Mesenteric fat pad (tissue), 1 donor: ENCODE measurements at places on chromosomes 4 and X. TPM values are rescaled to one million over a fixed set of nuclear protein-coding genes. Genes with fewer than 3 reads are reported as not detected.

The VCX gene
- total RNA-seq, result not detected

The PNMA5 gene
- total RNA-seq, result not detected

The SOX3 gene
- total RNA-seq, result not detected

The CXCR3 gene
- 0.22 TPM for total RNA-seq

The FHIP1A gene
- 0.10 TPM for total RNA-seq

The STATH gene
- not detected for total RNA-seq

The HTN3 gene
- total RNA-seq, result not detected

The VAMP7 gene
- 35.7 TPM for total RNA-seq

The COX7B2 gene
- total RNA-seq, result not detected

GRCh38 chrX:54980334-54980733 is 13.7 kb downstream of the PFKFB1 start:
- DNase-seq, result no peak

GRCh38 chr4:62490635-62491034 is 1290.5 kb downstream of the ADGRL3 start:
- no peak for DNase-seq

- no peak for DNase-seq
Measured at GRCh38 chr4:153074936-153075630, 129.2 kb upstream of the TRIM2 start.

DNA sequence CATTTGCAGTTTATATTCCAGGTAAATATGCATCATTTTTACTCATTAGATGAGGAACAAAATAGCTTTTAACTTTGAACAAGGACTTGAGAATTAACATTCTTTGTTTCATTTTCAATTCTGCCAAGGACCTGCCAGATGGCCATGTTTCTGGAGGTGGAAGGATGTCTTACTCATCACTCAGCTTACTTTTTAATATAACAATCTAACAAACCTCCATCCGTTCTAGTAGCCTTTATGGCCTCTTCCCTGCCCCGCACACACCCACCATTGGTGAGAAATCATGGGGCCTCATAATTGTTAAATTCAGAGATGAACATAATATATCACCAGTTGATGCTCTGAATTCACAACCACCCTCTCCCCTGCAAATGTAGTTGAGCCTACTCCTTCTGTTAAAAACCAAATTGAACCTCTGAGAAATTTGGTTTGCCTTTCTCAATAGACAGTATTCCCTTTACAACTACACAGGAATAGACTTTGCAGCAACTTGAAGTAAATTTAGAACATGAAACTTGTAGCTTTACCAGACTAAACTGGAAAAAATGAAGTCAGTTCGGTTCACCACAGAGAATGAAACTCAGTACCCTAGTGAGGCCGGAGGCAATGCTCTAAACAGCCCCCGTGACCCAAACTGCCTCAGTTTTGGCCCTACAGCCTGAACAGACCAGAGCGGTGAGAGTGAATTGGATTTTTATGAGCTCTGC is 50.1 kb upstream of the ACSL4 start:
- no peak for DNase-seq

- DNase-seq, result no peak
Measured at GRCh38 chr4:91746551-91746950, 557.2 kb upstream of the GRID2 start.

DNA sequence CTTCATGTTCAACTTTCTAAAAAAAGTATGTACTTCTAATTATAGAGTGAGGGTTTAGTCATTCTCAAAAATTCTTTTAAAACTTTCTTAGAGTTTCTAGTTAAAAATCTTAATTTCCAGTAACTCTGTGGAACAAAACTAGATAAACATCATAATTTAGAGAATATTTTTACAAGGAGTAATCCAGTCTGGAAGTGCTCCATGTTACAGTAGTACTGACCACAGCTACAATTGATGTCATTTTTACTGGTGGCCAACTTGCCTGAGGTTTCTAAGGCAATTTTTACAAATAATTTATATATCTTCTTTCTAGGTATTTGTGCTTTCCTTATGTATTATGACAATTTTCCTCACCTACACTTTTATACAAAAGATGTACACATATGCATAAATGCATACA is 490.4 kb downstream of the CENPC start:
- DNase-seq, result no peak

DNA sequence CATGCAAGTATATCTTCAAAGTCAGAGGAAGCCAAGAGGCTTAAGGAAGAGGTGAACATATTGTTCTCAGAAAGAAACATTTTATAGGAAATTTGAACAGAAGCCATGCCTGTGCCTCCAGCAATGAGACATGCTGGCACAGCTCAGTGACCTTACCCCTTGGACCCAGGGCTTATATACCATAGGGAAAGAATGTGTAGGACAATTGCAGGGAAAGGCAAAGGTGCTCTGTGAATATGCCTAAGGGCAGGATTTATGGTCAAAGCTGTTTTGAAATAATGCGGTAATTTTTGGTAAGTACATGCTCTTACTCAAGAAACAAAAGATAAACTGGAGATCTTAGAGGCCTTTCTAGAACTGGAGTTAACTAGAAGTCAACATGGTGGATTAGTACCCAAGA is 568.8 kb downstream of the GRID2 start:
- no peak for DNase-seq

DNA sequence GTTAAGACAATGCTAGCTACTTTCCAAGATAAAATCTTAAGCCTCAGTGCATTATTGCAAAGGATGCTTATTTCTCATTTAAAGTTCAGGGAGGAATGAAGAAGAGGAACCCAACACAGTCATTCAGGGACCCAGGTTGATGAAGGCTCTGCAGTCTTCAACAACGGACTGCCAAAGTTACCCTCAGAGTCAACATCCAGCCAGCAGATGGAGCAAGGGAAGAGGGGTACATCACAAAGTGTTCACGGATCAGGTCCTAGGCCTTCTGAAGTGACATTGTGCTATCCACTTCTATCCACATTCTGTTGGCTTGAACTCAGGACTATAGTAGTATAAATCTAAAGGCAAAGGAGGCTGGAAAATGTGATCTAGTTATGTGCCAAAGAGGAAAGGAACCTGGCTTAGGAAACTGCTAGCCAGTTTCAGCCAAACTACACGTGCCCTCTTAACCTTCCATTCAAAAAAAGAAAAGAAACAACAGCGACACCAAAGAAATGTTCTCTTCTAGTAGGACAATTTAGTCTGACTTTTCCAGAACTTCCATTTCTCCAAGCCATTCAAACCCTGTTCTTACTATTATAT is 28.8 kb downstream of the NKX6-1 start:
- DNase-seq, result no peak

DNA sequence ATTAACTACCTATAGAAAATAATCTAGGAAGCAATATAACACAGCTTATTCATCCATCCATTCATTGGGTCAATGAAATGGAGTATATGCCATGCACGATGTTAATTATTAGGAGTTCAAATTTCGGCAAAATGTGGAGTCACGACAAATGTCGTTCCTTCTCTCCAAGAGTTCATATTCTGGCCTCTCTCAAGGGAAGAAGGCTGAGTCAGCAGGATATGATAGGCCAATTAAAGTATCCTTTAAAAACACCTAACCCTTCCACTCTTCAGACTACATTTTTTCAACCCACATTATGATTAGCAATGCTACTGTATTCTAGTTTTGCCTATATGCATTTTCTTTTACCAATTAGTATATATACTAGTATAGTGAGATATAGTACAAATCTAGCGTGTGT is 163.1 kb downstream of the LARP7 start:
- DNase-seq, result no peak

- DNase-seq, result no peak
Measured at GRCh38 chr4:1822568-1823544, 29.8 kb downstream of the FGFR3 start.

- no peak for DNase-seq
Measured at GRCh38 chr4:153014460-153014859, 78.3 kb downstream of the FHDC1 start.

GRCh38 chrX:57821703-57822387 is 88.4 kb downstream of the ZXDA start:
- DNase-seq, result no peak

- DNase-seq, result no peak
Measured at GRCh38 chr4:183096276-183096965, 2.6 kb upstream of the WWC2 start.

GRCh38 chr4:122978109-122978508 is 55.7 kb upstream of the NUDT6 start:
- DNase-seq, result no peak

DNA sequence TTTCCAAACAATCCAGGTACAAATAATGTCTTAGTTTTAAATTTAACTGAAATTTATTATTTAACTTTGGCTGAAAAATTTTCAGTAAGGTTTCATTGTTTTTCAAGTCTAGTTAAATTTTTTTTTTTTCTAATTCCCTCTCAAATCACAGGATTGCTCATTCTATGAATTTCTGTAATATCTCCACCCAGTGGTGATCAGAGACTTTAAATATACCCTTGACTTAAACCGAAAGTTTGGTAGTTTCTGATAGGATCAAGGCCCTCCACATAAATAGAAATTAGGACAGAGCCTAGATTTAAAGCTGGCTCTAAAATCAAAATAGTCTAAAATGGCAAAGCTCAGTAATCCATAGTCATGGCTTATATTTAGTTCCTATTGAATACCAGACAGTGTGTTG is 175.4 kb downstream of the TBCK start:
- no peak for DNase-seq

DNA sequence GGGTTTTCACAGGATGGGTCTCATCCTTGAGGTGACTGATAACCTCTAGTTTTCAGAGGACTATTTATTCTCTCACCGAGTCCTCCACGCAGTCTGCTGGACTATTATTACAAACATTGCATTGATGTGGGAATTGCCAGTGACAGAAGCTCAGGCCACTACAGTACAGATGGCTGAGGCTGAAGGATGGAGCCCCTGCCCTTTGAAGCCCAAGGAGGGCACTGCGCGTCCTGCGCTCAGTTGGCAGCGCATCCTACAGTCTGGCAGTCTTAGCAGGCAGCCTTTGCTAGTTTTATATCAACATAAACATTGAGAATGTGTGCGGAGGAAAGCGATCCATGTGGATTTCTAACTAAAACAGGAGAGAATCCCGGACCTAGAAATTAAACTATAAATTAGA is 1.5 kb upstream of the RELL1 start:
- DNase-seq, result no peak

GRCh38 chrX:153702336-153703035 is 14.8 kb downstream of the SLC6A8 start:
- DNase-seq, result no peak

DNA sequence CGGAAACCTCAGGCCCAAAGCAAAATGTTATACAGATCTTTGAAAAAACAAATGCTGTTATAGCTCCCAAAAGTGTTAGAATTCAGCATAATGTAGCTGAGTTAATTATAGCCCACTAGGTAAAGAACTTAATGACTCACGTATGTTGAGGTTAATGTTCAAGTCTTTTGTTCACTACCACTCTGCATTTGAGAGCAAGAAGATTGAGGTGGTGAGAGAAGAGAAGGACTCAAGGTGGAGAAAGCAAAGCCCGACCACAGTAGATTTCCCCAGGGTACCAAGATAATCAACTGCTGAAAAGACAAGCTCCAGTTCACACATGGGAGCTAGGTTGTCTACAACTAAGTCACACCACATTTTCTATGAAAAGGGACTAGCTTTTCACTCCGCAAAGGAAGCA is 480.2 kb downstream of the DTHD1 start:
- DNase-seq, result no peak

DNA sequence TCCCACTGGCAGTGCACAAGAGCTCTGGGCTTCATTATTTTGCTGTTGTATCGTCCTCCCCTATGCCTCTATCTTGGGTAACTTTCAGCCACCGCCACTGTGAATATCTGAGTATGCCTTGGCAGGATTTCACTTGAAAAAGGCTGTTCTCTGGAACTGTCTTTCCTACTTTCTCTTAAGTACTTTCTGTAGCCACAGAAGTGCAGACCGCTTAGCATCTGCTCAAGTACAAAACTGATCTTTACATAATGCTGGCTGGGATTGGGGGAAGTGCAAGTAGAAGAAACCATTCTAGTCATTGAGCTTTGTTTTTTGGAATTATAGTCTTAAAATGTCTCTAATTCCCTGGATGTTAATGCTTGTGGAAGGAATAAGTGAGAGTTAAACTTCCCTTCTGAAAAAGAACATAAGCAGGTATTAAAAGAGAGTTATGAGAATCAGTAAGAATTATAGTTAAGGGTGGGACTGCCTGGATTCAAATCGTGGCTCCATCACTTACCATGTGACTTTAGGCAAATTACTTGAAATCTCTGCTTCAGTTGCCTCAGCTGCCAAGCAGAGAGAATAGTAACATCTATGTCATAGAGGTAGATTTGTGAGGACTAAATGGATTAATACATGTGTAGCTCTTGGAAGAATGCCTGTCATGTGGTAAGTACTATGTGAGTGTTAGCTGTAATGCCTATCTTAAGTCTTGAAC is 77.5 kb downstream of the MID1IP1 start:
- no peak for DNase-seq

DNA sequence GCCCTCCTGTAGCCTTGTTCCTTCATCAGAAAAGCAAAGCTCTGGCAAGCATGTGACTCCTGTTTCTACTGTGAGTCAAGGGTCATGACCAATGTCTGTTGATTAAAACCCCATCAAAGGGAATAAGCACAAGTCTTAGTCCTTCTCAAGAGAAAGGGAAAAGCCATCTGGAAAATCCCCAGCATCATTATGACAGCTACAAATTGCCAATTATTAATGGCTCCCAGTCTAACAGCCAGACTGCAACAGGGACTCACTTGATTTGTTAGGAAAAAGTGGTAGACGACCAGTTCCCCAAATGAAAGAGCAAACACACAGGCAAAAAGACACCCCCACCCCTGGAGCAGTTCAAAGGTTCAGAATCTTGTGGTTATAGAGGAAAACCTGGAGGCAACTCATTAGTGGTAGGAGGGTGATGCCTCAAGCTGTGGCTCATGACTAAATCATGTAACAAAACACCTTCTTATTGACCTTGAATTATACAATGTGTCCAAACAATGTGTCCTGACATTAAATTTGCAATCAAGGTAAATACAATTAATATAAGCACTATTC is 315.7 kb downstream of the HNRNPD start:
- DNase-seq, result no peak

- no peak for DNase-seq
Measured at GRCh38 chr4:163172647-163173046, 6.0 kb upstream of the NAF1 start.

GRCh38 chr4:35730414-35730813 is 513.9 kb downstream of the ARAP2 start:
- no peak for DNase-seq

GRCh38 chrX:45322382-45322781 is 121.7 kb upstream of the DIPK2B start:
- no peak for DNase-seq

DNA sequence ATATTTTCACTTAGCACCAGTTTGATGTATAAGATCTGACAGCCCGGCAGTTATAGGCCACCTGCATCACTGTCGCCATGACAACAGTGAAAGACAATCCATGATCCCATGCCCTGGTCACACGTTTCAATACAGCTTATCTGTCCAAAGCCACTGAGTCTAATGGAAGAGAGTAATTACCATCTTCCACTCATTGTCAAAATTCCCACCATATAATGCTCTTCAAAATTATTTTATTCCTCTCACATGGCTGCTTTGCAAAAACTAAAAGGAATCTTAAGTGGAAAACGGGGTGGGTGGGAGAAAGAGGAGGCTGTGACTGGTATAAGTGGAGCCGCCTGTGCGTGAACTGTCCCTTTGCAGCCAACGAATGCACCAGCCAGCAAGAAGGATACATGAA is 44.2 kb downstream of the MAML3 start:
- no peak for DNase-seq

GRCh38 chr4:32574803-32575202 is 1854.6 kb downstream of the PCDH7 start:
- DNase-seq, result no peak
